Fibroblast of skin of right quadriceps (primary cell): ENCODE measurements at places on chromosomes 3 and 15.

DNA sequence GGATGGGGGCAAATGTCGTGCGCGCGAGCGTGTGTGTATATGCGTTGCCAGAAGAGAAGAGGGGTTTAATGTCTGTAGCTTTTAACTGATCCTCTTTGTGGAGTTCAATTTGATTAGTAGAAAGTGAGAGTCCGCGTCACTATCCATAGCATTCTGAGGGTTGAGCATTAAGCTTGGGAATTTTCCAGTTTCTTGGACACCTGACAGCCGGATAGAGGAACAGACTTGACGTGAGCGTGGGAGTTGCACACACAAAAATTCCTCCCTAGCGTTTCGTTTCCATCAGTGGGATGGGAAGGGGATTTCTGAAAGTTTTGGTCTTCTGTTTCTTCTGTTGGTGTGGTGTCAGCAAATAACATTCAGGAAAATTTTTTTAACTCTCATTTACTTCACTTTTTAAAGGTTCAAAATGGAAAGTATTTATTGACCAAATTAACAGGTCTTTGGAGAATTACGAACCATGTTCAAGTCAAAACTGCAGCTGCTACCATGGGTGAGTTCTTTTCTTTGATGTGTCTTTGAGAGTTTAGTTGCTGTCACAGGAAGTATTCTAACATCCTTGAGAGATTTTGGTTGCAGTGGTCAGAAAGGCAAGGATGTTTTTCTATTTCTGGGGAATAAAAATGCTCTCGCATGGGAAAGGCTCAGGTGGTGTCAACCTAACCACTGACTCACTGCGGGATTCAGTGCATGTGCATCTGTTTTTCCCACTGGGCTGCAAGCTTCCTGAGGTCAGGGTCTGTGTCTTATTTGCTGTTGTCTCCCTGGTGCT lies 841 bp downstream of the POGLUT1 start:
- DNase-seq = peak; percentile 24

GRCh38 chr3:149480326-149481017 lies 6.0 kb downstream of the TM4SF4 start:
- DNase-seq = peak; percentile 81

GRCh38 chr3:121739902-121740301 lies 9.6 kb downstream of the GOLGB1 start:
- no peak for DNase-seq

DNA sequence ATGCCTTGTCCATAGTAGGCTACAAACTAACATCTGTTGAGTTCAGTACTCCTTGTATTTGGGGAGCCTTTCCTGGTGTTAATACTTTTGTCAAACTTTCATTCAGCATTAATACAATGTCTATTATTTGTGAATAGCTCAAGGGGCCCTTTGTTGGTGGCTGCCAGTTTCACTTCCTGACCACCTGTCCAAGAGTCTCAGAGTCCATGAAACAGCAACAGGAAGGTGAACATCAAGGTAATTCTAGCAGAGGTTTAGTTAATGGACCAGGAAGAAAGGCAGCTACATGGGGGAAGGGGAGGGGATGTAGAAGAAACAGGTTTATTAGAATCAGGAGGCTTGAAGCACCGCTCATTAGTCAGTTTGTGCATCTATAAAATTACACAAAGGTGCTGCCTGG lies 386.9 kb downstream of the PDCD6IP start:
- DNase-seq = no peak

DNA sequence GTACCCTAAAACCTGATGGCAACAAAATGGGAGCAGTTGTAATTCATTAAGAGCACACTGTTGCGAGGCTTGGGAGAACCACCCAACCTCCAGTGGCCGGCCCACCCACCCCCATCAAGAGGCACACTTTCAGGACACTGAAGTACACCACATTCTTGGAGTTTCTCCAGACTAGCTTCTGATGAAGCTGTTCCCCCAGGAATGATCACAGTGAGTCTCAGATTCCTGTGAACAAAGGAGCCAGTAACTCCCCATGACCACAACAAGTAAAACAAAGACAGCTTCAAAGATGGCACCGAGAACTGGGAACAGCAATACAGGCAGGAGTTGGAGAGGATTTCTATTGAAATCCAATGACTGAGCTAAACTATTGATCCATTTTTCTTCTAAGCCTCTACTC lies 126.0 kb downstream of the ST8SIA2 start:
- peak; percentile 9 for DNase-seq

DNA sequence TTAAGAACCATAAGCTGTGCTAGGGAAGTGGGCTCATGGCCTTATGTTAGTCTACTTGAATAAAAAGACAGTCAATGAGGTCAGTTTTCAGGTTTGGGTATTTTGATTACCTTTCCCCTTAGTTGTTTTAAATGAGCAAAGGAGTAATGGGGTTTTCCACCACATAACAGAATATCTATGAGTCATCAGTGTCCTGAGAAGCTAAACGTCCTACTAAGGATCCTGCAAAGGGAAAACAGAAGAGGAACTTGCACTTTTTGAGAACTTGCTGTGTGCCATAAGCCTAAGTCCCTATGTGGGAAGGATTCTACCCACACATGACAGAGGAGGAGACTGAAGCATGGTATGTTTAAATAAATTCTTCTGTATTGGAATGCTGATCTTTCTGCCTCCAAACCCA lies 292.8 kb upstream of the TMC3 start:
- peak; percentile 1 for DNase-seq

- no peak for DNase-seq
Measured at GRCh38 chr15:58994906-58995453, 7.5 kb downstream of the RNF111 start.

GRCh38 chr15:83312071-83312470 lies 27.6 kb upstream of the BNC1 start:
- no peak for DNase-seq

DNA sequence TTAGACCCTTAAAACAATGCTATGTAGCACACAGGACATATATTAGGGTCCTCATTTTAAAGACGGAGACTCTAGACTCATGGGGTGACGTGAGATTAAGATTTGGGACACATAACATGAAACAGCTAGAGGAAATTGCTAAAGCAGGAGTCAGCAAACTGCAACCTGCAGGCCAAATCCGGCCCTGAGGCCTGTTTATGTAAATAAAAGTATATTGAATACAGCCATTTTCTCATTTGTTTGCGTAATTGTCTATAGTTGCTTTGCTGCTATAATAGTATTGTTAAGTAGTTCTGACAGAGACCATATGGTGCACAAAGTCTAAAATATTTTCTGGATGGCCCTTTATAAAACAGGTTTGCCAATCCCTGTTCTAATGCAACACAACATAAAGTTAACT lies 115.5 kb downstream of the TMCO5A start:
- DNase-seq = no peak

DNA sequence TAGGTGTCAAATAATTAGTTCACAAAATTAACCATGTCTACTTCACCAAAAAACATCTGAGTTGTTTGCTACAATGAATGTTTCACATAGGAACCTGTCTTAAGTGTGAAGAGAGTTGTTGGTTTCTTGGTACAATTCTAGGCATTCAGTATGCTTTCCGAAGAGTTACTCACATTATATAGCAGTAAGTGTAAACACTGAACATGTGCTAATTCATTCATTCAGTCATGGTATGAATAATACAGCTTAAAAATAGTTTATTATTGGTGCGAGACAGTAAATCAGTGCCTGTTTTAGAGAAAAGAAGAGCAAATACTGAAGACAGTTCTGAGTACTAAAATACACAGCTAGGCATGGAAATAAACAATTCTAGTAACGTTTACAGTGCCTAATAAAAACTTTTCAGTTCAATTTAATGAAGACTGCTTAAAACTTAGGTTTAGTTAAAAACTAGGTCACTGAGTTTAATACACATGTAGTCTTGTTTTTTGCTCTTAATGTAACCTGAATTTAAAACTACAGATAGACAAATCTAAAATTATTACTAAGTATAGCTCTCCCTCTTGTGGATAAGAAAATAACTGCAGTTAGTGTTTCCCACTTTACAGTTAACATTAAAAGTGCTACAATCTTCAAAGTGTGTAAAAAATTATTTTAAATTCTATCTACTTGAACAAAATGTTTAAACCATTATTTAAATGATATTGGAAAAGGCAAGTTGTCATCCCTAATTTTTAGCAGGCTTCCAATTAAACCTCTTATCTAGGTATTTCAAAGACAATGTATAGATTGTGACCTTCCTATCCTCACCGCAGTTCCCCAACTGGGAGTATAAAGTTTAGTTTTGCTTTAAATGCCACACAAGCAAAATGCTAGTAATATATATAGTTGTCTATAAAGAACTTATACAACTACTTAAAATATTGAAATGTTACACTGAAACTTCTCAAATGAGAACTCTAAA lies 20.1 kb upstream of the ZCWPW2 start:
- DNase-seq = peak; percentile 23

DNA sequence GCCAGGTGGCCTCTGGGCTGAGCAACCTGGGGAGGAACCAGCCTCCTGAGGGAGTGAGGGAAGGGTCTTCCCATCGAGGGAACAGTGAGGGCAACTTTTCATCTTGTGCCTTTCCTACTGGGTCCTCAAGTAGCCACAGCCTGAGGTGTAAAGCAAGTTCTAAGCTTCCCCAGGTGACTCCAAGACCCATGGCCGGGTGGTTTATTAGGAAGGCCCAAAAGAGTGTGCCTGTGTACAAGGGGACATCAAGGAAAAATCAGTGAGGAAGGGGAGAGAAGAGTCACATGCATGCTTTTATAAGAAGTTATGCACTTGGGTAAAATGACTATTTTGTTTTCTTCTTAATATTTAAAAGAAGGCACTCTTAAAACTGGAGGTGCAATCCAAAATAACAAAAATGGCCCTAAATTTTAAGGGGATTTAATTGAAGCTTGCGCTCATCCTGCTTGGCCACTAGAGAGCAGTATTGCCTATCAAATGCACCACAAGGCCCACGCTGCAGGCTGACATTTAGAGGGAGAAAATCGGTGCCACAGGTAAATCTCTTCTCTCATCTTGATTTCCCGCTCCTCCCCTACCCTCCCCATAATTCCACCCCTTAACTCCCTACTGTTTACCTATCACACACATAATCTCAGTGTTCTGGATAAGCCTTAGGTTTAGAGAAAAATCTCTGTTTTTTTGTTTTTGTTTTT lies 6.7 kb downstream of the NANOGP8 start:
- DNase-seq = peak; percentile 47

- DNase-seq = no peak
Measured at GRCh38 chr3:103181160-103181559, 746.3 kb downstream of the ZPLD1 start.

- no peak for DNase-seq
Measured at GRCh38 chr3:105375750-105376511, 9.2 kb downstream of the ALCAM start.

GRCh38 chr15:52524223-52525136 lies 4.2 kb downstream of the MYO5A start:
- DNase-seq = no peak

DNA sequence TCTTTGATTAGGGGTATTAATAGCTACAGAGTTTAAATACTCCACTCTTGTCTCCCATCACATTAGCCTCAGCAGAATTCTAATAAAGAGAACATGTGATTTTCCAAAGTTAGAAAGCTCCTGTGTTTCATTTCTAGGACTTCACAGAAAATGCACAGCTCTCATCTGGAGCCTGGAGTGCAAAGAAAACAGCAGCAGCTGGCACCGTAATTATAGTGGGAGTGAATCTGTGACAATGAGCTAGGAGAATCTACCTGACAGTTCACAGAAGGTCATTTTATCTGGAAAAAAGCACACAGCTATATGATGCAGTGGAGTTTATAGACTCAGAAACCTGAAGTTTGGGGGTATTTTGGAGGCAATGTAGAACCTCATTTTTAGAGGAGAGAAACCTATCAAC lies 5.4 kb upstream of the TRIM59 start:
- no peak for DNase-seq

DNA sequence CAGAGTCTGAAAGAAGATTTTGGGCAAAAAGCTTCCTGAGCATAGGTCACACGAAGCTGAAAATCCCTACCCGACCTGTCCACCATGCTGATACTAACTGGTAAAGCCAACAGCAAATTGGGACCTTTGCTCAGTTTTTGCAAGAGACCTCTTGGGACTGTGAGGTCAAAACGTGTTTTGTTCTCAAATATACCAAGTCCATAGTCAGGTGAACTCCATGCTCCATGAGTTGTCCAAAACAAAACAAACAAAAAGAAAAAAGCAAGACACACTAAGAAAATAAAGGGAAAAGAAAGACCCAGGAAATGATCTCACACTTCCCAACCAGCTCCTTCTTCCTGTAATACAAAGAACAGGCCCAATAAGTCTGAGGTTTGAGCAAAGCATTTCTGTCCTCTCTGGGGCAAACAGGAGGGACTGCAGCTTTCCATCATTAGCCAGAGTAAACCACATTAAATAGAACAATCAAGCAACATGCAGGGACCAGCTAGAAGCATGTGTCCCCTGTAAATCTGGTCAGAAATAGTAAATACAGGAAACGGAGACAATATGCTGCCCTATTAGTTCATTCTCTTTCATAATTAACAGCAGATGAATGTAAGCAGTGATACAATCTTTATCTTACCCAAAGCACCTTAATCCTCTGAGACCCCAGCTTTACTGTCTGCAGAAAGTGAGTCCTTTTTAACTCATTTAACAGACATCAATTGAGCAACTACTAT lies 125.0 kb upstream of the LIPC start:
- DNase-seq = no peak
